ENCODE measurements at places on chromosomes 4 and X.

DNA sequence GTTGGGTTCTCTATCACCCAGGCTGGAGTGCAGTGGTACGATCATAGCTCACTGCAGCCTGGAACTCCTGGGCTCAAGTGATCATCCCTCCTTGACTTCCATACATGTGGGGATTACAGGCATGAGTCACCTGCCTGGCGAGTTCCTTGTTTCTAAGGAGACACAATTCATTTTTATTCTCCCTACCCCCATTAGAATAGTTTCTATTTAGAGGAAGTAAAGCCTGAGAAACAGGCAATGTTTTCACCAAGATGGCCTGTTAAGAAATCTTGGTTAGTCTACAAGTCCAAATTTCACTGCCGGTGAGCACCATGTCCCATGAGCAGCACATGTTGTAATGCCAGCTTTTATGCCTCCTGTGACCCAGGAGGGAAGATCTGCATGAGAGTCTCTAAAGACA lies 5.7 kb downstream of the CYBB start:
- no peak for DNase-seq

DNA sequence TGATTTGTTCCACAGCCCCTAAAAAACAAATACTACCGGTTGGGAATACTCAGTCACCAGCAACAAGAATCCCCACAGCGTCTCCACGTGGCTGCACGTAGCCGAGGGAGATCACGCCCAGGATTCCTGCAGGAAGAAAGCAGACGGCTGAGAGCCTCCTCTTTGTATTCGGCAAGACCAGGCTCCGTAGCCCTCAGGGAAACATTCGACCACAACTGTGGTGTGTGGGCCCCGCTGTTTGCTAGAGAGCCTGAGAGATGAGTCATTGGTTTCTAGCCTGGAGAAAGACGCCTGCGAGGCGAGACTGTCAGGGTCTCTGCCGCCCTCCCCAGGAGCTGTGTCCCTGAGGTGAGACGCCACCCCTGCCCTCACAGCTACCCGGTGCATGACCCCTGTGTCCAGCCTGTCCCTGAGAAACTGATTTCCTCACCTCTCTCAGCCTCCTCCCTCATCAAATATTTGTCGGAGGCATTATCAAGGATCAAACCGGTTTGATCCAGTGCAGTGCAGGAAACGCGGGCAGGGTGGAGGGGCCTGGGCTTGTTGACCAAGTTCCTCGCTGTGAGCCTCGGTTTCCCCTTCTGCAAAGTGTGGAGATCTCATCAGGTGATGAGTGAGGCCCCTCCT lies 4.7 kb upstream of the S100P start:
- no peak for DNase-seq

GRCh38 chr4:129176864-129177263 lies 80.9 kb downstream of the C4orf33 start:
- no peak for DNase-seq

DNA sequence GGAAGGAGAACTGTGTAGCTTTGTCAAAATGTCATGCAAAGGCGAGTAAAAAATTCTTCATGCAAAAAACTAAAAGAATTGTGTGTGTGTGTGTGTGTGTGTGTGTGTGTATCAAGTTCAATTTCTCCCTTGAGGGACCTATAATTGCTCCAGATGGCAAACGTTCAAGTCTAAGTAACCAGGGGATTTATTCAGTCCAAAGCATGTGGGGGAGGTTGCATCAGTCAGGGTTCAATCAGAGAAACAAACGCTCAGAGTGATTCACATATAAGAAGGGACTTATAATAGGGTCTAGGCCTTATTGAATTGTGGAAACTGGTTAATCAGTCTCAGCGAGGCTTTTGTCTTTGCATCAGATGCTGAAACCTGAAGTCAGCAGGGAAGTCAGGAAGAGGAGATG lies 5.0 kb downstream of the DCAF8L1 start:
- no peak for DNase-seq

DNA sequence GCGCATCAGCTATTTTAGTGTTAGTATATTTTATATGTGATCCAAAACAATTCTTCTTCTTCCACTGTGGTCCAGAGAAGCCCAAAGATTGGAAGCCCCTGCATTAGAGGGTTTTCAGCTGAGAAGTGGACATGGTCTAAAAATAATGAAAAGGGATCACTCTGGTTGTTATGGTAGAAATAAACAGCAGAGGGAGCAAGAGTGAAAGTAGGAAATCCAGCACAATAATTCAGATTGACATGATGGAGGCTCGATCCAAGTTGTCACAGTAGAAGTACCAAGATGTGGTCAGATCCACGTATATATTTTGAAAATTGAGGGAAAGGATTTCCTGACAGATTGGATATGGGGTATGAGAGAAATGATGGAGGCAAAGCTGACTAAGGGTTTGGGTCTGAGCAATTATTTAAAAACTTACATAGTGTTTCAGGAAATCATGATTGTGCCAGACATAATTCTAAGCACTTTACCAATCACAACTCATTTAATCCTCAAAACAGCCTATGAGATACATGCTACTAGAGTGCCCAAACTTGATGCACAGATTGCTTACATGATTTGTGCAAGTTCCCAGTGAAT lies 17.0 kb upstream of the TMEM144 start:
- no peak for DNase-seq

GRCh38 chr4:37138019-37138653 lies 106.4 kb upstream of the NWD2 start:
- no peak for DNase-seq

DNA sequence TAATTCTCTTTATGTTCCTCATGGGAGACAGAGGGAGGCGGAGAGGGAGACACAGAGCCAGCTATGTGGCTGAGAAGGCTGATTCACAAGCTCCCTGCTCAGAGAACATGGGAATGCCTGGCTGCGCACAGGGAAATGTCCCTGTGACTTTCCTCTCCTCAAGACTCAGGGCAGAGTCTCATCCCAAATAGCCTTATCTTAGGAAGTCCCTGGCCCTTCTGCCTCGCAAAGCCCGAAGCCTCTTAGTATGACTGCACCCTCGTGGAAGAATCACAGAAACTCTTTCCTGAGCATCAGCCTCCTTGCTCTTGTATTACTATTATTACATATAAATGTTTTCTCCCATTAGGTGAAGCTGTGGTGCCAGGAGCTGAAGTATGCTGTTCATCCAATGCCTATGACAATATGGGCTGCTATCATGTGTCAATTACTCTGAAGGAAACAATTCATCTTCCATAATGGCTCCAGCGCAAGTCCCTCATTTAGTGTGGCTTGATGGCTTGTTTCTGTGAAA lies 230.5 kb downstream of the MGST2 start:
- DNase-seq = no peak

DNA sequence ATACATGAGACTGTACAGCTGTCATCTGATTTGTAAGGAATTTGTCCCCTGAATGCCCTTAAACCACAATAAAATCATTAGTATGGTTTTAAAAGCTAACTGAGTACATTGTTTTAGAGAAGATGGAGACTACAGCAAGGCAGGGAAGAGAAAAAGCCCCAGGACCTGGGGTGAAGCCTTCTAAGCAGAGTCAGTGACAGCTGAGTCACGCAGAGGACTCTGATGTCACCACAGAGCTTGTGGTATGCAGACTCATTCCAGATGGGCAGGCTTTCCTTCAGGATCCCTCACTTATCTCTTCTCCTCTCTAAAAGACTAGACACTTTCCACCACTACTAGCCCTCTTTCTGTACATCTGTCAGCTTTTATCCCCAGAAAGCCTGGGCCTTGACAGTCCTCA lies 97.1 kb upstream of the ATOH1 start:
- DNase-seq = no peak

- DNase-seq = no peak
These were observed 234.4 kb upstream of the GPRIN3 start for GRCh38 chr4:89541998-89542397.

DNA sequence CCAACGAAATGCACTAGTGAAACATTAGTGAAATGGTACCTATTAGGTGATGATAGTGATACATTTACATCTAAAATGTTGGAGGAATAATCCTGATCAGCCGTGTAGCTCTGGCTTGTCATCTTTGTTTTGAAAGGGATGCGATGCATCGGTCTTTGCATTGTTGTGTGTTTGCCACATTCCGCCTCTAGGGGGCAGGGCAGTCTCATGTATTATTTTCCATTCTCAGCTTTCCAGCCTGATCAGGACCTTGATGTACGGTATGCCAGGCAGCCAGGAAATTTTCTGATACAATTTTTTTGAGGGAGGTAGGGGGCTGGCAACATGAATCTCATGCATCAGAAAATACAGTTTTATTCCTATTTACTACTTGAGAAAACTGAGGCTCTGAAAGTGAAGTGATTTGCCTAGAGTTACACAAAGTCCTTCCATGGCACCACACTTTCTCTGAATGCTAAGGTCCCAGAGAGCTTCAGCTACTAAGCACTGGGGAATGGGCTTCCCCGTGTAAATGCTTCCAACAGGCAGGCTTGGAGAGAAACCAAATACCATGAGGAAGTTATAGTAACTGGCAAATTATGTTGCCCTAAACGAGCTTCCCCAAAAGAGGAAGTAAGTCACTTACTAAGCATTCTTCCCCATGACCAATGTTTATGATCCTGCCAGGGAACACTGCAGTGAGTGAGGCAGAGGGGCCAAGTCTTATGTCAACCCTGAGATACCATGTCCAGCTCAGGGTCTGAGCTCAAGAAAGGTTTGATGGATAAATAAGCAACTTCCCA lies 31.8 kb upstream of the IQSEC2 start:
- no peak for DNase-seq

GRCh38 chrX:31508338-31508737 lies 436.5 kb upstream of the FTHL17 start:
- DNase-seq = no peak

DNA sequence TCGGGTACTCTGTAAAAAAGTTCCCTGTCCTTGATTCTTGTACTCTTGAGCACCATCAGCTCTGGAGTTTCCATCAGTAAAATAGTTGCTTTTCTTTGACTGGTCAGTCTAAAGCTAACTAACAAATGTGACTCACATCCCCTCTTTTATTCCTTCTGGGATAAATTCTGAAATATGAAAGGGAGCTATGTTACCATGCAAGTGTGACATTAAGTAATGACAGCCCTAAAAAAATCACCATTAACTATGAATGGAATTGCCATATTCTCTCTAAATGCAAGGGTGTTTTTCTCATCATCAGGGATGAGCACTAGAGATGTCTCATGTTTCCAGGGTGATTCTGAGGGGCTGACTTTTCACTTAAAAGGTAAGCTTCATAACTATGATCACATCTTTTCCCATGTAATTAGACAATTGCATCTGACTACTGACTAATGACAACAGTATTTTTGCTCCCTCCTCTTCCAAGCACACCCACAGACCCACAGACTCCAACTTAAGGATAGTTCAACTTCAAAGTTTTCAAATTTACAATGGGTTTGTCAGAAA lies 26.9 kb upstream of the RASGEF1B start:
- no peak for DNase-seq
